Activated T-cell treated with anti-CD3 and anti-CD28 coated beads for 48 hours (primary cell): ENCODE measurements at places on chromosomes 2 and 18.

- no peak for DNase-seq
Observed at GRCh38 chr2:41998186-41999127, 49.4 kb upstream of the PKDCC start.

GRCh38 chr2:187115627-187116026, 266.7 kb upstream of the ZSWIM2 start:
- DNase-seq: no peak

GRCh38 chr2:64655873-64656272, 2.2 kb upstream of the SERTAD2 start:
- DNase-seq: no peak

DNA sequence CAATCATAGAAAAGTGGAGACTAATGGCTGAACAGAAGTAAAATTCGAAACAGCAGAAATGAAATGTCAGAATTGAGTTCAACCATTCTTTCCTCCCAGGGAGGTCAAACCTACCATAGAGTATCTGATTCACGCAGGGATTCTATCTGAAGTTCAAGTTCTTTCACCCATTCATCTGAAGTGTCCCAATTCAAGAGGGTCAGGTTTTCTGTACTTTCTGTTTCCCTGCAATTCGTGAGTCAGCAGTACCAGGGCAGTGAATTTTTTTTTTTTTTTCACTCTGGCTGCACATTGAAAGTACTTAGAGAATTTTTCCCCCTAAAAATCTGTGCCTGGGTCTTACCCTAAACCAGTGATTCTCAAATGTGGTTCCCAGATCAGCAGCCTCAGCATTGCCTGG, 40.9 kb upstream of the CCDC88A start:
- DNase-seq: no peak

- DNase-seq: peak; percentile 35
Observed at GRCh38 chr2:120675460-120676130, 60.1 kb upstream of the GLI2 start.

GRCh38 chr18:25544546-25545287, 192.8 kb upstream of the ZNF521 start:
- DNase-seq: no peak

GRCh38 chr2:168550670-168551069, 94.6 kb downstream of the CERS6 start:
- DNase-seq: no peak

GRCh38 chr18:52484977-52485376, 145.0 kb downstream of the DCC start:
- no peak for DNase-seq

GRCh38 chr2:37883518-37883917, 41.6 kb upstream of the RMDN2 start:
- no peak for DNase-seq

DNA sequence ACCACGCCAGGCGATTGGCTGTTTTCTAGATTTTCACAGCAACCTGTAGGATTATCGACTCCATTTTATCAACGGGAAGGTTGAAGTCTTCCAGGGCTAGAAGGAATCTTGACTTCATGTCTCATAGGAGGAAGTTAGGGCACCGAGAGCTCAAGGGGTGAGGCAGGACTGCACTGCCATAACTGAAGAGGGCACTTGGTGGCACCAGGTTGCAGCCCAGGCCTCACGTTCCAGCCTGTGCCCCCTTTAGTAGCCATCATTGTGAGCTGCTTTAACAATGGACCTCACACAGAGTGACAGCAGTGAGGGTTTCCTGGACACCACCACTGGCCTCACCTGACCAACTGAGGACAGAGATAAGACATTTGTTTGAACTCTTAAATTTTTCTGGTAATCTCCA, 22.9 kb upstream of the RPL37A start:
- DNase-seq: no peak

DNA sequence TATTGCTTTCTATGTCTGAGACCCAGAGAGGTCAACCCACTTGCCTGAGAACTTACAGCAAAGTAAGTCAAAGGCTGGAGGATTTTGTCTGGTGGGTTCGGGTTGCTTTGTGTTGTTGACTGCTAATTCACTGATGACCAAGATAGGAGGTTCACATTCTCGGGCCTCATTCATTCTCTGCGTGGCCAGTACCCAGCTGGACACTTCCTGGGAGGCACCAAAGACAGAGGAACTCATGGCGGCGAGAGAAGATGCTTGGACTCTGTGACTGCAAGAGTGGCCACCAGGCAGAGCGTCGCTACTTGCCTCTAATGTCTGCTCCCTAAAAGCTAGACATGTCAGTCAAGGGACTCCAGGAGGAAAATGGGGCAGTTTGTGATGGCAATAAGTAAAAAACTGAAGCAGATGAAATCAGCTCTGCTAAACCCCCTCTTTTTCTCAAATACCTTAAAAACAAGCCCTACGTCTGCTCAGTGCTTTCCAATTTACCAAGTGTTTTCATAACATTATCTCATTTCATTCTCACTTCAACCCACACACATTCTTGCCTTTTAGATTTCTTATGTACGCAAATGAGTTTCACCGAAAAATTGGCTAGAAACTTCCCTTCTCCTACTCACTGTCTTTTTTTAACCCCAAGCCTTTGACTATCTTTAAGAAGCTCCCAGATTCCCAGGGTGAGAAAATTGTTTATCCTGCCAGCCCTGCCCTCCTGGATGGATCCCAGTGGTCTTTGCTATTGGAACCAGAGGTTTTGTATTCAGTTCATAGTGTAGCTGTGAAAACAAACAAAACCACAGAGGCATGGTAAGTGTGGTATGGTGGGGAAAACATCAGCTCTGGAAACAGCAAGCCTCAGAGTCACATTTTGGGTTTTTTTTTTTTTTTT, 4.9 kb upstream of the LBH start:
- no peak for DNase-seq

DNA sequence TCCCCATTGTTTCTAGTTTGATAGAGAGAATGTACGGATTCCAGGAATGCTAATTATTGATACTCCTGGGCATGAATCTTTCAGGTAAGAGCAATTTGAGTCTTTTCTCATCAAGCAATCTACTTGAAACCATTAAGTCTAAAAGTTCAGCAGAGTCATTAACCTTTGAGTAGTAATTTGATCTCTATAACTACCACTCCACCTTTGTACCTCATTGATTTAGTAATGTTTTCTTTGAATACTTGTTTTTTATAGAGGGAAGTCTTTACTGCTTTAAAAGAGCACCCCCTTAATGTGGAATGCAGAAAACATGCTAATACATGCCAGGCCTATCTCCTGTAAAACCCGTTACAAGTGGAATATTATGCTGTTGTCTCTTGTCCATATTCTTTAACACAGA, 45.0 kb downstream of the EIF5B start:
- no peak for DNase-seq

DNA sequence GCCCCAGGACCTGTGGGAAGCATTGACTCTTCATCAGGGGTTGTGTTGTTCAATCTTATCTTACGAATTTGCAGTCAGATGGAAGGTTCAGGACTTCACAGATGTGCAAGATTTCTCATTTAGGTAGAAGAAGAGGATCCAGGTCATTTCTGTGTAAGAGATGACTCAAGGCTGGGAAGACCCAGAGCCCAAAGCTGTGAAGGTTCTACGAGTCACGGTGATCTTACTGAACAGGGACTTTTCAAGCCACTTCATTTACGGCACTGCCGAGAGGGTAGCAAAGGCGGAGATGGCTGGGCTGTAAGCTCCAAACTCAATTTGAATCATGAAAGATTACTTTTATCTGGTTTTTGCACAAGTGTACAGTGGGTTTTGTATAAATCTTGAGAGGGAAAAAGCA, 228.0 kb upstream of the MEX3C start:
- DNase-seq: no peak

- DNase-seq: no peak
Observed at GRCh38 chr18:47040982-47041381, 5.6 kb upstream of the ELOA2 start.

GRCh38 chr2:237547841-237548416, 18.4 kb upstream of the PRLH start:
- no peak for DNase-seq

DNA sequence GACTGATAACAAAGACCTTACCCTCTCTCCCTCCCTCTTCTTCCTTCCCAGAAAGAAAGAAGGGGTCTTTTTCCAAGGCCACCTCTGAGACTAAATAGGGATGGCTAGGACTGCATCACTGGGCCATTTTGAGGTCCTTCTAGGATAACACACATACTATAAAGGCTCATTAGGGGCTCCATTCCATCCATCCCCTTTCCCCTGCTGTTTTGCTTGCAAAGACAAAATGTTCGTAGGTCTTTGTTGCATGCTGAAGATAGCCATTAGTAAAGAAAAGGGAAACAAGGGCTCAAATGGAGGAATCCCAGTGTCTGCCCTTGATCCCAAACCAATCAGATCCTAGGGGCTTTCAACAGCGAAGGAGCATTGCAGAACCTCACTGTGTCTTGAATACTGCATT, 344.3 kb downstream of the CYP26B1 start:
- DNase-seq: no peak

GRCh38 chr2:96817882-96818281, 1.8 kb downstream of the CNNM3 start:
- DNase-seq: no peak

GRCh38 chr2:214715025-214715424, 94.5 kb downstream of the BARD1 start:
- DNase-seq: no peak

DNA sequence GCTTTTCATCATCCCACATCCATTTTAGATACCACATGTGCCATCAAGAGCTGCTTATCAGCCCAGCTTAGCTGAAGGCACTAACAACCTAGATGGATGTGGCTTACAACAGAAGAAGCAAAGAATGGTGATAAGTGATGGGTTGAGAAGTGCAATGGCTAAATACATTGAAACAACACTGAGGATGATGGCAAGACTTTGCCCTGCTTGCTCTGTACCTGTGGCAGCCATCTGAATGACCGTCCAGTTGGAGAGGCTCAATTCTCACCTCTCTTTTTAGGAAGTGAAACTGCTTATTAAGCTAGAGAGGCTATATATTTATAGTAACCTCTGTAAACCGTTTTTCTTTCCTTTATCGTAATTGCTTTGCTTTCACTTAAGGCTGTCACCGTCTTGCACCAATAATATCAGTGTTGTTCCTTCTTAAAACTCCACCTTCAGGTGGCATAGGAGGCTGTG, 5.7 kb downstream of the GPATCH11 start:
- DNase-seq: no peak

DNA sequence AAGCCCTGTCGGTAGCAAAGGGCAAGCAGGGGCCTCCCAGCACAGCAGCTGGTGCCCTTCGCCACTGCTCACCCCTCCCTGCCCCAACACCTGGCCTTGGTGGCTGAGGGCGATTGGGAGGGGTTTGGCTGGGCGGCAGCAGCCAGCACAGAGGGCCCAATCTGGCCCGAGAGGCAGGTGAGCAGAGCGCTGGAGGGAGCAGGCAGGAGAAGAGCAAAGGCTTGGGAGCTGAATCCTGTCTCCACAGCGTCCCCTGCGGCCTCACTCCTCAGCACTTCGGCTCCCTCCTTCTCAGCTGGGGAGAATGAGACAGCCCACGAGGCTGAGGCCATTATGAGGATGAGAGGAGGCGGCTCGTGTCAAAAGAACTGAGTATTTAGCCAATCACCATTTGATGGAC, 74.9 kb upstream of the TAF1B start:
- no peak for DNase-seq

GRCh38 chr2:220106065-220106464, 478.6 kb downstream of the SLC4A3 start:
- no peak for DNase-seq

- no peak for DNase-seq
Observed at GRCh38 chr18:59085797-59086196, 53.9 kb upstream of the SEC11C start.

DNA sequence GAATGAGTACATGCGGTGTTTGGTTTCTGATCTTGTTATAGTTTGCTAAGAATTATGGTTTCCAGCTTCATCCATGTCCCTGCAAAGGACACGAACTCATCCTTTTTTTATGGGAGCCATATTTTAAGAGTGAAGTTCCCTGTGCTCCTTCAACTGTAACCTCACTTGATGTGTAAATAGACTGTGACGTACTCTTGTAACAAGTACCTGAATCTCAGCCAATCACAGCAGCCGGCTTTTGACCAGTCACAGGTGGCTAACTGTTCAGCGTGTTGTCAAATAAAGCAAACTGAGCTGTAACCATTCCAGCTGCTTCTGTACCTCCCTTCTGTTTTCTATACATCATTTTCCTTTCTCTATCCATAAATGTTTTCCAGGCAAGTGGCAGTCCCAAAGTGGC, 774.3 kb upstream of the HS6ST1 start:
- no peak for DNase-seq

GRCh38 chr2:196168181-196168580, 3.2 kb downstream of the STK17B start:
- DNase-seq: no peak

GRCh38 chr2:133541797-133542196, 26.5 kb downstream of the NCKAP5 start:
- DNase-seq: no peak

GRCh38 chr2:54878182-54878581, 154.7 kb downstream of the EML6 start:
- DNase-seq: no peak

DNA sequence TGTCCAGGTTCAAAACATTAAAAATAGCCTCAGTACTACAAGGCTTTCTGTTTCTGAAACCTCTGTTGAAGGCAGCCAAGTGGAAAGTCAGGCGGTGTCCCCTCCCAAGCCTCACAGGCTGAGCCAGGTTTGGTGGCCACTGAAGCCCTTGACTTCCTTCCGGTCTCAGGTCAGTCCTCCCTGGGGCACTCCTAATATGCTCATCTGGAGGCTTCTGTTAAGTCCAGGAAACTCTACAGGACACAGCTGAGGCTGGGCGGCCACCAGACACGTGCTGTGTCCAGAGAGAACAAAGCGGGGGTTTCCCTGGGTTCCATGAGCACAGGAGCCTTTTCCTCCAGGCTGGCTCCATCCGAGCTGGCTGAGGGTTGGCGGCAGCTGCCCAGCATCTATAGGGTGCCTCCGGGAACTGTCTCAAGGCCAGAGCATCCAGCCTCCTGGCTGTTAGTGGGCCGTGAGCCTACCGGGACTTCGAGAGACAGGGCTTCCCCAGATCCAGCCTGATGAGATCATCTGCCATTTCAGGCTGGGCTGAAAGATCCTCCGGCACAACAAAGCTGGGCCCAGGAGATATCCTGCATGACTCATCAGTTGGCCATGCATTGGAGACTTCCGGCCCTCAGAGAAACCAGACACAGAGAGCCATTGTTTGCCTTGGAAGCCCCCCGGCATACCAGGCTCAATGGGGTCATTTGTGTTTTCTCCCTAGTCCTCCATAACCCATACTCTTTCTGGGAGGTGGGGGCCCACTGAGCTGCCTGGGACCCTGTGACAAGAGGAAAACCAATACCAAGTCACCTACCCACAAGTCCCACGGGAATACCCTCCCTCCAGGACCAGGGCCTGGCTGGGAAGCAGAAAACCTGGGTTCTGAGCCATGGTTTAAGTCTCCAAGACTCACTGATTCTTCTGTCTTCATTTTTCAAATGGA, 71.7 kb downstream of the HS1BP3 start:
- DNase-seq: no peak
